ENCODE measurements at places on chromosomes 1 and 21.

DNA sequence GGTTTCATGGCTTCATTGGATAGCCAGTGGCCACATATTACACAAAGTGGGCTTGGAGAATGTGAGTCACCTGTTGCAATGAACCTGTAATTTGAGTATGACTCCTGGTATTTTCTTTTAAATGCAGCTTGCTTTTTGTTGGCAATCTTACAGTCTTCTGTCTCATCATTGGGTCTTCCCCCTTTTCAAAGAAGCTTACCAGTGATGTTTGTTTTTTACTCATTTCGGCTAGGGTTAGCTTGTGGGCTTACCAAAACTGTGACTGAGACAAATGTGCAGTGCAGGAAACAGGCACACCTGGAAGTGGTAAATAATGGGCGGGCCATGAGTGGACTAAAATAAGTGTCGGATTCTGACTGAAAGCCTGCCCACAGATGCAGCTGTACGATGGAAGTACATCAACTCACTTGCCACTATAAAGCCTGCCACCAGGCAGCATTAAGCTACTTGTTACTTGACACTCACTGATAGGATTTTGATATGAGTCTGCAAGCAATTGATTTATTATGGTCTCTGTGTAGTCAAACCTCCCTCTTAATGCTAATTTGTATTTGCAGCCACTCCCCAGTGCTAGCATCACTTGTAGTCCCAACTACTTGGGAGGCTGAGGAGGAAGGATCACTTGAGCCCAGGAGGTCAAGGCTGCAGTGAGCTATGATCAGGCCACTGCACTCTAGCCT is 4.2 kb downstream of the HHAT start:
- DNase-seq: peak; percentile 82

DNA sequence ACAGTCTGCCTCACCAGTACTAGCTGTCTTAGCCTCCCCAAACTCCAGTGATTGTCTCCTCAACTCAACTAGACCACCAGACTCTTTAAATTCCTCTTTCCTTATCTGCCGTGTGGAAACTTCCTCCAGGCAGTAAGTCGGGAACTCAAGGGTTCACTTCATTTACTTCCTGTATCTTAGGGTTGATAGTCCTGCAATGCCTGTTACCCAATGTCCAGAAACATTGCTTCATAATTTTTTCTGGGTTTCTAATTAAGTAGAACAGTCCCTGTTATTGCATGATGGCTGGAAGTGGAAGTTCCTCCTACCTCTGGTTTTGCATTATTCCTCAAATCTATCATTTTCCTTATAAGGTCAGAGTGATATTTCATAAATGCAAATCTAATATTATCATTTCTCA is 60.8 kb upstream of the RNF11 start:
- no peak for DNase-seq

DNA sequence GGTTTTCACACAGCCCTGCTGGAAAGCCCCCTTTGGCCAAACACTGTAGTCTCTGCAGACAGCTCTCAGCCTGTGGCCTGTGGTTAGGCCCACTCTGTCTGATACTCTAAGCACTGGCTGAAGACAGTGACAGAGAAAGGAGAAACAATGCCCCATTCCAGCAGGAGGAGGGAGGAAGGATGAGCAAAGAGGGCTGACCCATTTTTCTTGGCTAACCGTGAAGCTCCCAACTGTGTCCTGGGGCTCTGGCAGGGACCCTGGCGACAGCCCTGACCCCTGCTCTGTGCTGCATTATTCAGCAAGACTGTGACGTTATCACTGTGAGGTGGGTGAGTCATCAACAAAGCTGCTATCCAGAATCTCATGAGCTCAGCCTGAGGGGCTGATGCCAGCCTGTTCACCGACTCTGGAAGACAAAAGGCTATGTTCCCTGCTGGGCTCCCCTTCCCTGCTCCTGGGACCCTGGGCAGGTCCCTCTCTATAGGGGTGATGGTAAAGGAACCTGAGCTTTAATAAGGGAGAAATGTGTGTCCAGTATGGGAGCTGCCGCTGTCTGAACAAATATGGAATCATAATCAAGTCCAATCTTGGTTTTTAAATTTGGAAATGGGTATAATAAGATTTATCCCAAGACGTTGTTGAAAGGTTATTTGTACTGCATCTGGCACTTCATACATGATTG is 107.0 kb downstream of the RHOU start:
- DNase-seq: peak; percentile 82

DNA sequence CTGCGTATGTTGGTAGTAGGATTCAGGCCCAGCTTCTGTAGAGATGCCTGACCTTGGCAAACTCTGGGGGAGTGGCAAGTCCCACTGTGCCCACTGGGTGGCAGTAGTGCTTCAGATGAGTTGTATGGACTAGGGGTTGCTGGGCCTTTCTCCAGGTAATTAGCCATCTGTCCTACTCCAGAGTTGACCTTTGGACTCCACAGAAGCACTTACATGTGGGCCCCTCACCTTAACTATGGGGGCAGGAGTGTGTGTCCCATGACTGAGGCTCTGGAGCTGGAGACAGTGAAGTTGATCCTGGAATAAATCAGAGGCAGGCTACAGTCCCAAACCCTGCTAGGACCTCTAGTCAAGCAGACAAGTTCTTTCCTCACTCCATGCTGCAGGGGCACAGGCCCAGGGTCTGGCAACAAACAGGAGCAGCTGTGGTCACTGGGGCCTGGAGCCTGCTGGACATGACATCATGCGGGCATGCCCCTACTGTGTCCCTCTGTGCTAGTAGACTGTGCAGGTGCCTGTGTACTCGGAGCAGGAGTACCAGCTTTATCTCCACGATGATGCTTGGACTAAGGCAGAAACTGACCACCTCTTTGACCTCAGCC is 4.6 kb downstream of the DMAP1 start:
- peak; percentile 70 for DNase-seq

GRCh38 chr1:157269656-157270375 is 131.6 kb upstream of the ETV3 start:
- no peak for DNase-seq

DNA sequence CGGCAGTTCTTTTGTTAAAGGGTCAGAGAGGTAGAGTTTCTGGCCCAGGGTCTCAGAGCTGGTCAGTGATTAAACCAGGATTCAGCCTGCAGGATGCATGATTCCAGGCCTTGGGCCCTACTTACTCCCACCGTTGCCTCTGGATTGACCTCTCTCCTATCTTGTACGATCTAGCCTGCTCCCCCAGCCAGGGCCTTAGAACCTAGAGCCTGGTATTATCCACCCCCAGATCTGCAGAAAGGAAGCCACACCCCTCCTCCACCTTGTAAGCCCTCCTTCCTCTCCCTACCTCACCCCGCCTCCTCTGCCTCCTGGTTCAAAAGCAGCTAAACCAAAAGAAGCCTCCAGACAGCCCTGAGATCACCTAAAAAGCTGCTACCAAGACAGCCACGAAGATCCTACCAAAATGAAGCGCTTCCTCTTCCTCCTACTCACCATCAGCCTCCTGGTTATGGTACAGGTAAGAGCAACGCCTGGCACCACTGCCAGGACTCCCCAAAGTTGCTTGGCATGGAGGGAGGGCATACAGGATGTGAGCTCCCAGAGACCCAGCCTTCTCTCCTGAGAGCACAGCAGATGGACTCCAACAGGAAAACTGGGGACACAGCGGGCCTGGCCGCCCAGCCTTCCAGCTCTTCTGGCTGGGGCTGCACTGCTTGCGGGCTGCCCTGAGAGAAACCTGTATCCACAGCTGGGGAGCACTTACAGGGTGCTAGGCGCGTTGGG is at the start of gene CD52:
Gene CD52 (plus strand): TSS at position 347 of the 726 bp plus-strand sequence. CDS start 60 bp downstream, at position 407.
- DNase-seq: no peak

- no peak for DNase-seq
Measured at GRCh38 chr1:206560007-206560716, 52.1 kb downstream of the EIF2D start.

GRCh38 chr1:183281039-183281438 is 95.0 kb downstream of the LAMC2 start:
- peak; percentile 83 for DNase-seq

- no peak for DNase-seq
Measured at GRCh38 chr1:88441022-88441421, 243.1 kb upstream of the PKN2 start.

DNA sequence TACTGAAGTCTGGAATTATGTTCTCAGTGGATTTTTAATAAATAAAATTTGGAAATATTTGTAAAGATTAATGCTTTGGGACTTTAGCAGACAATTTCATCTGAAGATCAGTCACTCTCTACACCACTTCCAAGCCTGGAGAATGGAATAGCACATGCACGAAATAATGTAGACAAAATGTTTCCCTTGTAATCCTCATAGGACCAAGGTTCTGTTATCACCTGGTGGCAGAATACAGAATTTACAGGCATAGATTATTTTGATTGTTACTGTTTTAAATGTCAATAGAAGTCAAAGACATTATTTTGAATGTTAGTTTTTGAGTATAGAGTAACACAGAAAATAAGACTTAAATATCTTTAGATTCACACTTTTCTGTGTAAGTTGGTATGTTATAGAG is 9.1 kb upstream of the ELAVL4 start:
- DNase-seq: no peak

DNA sequence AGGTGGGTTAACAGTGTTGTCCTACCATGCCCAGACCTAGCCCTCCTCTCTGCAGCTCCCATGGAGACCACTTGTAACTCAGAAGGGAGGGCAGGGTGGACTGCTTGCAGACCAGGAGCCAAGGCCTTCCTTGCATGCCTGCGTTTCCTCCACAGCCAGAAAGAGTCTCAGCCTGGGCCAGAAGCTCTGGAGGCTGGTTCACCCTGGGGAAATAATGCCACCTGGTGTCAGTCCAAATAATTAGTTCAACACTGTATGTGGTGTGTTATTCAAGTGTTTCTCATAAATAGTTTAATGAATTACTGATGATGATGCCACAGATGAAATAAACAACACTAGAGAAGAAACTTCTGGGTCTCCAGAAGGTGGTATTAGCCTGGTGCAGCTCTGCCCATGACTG is 16.9 kb upstream of the VANGL1 start:
- DNase-seq: no peak

GRCh38 chr1:43590388-43590925 is 59.5 kb upstream of the KDM4A start:
- DNase-seq: no peak

- DNase-seq: peak; percentile 35
Measured at GRCh38 chr1:15756143-15757015, 2.2 kb upstream of the FBLIM1 start.

- DNase-seq: peak; percentile 3
Measured at GRCh38 chr1:239308701-239309333, 77.6 kb upstream of the CHRM3 start.

DNA sequence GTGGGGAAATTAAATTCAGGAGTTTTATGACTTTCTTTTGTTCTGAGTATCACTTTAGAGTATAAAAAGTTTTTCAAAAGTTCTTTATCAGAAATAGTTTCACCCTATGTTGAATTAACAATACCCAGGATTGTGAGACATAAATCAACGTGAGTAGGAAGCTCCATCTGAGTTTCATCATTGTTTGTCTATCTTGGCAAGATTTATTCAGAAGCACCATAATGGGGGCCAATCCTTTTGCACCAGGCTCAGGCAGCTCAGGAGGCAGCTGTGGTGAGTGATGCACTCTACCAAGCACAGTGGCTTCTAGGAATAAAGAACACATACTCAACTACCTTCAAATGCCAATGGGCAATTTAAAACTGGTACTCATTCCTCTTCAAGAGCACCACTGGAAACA is 12.0 kb downstream of the CREG1 start:
- no peak for DNase-seq

DNA sequence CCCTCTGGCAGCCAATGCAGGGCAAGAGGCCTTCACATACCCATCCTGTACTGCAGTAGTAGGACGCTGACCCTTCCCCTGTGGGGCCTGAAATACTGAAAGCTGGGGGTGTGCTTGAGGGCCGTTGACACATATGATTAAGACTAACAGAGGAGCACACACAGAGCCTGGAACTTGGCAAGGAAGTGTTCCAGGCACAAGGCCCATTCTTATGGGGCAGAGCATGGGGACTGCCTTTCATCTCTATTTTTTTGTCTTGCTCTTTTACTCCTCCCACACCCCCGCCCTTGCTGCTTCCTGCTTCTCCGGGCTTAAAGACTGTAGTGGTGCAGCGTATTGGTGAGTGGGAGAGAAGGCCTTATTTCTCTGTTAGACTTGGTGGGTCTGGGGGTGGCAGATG is 137.4 kb downstream of the BACH1 start:
- no peak for DNase-seq

DNA sequence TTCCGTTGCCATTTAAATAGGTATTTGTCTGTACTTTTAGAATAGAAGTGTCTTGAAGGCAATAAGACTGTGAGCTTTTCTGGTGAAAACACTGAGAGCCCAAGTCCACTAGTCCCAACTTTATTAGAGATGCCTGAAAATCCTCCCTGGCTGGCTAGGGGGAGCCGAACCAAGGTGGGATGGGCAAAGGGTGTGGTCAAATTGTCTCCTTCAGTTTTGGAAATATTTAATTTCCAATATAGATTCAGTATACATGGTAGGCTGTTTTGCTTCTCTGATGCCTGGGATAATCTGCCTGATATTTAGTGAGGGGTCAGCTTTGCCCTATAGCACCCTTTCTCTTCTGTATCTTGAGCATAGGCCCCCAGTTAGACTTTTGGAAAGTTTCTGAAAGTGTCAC is 3.5 kb downstream of the ROR1 start:
- no peak for DNase-seq

DNA sequence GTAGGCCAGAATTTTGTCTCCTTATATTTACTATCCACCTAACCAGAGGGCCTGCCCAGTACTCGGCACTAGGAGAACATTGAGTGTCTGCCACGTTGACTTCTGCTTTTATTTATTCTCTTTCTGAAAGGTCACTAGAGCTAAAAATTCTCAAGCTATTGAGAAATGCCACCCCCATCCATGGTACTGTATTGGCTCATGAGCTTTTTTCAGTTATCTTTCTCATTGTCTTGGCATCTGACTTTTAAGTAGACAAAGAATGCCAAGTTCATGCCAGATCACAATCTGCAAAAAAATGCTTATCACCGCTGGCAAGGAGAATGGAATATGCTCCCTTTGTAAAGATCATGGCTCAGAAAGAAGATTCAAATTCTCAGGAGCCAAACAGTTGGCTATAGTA is 49.8 kb upstream of the MROH9 start:
- peak; percentile 49 for DNase-seq

DNA sequence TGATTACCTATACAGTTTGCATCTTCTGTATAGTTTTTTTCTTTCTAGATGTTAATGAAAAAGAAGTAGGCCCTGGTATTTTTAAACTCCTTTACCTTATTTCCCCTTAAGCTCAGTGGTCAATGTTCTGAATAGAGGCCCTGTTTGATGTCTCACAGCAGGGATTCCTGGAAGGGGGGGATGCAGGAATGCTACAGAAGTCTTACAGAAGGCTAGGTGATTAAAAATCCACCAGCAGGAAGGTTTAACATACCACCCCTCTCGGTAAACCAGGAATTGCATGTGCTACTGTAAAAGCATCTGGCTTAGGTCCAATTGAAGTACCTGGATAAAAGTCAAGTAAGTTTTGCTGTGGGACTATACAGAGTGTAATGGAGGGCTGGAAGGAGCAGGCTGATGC is 78.3 kb downstream of the NOS1AP start:
- no peak for DNase-seq

DNA sequence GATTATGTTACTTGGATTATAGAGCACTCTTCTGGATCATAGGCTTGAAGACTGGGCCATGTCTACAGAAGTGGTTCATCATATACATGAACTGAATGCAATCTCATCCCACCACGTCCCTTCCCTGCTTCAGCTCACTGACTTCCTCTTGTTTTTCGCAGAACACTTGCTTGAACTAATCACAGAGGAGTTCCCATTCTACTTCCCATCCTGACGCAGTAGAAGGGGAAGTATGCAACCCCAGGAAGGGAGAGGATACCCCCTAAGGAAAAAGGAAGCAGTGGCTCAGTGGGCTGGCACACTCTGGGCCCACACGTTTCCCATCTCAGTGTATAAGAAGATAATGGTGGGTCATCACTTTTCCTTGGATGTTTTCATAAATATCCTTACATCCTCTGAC is 36.2 kb downstream of the CASQ2 start:
- no peak for DNase-seq
